Left colon (tissue), 2 donors: ENCODE measurements at places on chromosomes 5 and 9. TPM values are rescaled to one million over a fixed set of nuclear protein-coding genes. Genes with fewer than 3 reads are reported as not detected.

DNA sequence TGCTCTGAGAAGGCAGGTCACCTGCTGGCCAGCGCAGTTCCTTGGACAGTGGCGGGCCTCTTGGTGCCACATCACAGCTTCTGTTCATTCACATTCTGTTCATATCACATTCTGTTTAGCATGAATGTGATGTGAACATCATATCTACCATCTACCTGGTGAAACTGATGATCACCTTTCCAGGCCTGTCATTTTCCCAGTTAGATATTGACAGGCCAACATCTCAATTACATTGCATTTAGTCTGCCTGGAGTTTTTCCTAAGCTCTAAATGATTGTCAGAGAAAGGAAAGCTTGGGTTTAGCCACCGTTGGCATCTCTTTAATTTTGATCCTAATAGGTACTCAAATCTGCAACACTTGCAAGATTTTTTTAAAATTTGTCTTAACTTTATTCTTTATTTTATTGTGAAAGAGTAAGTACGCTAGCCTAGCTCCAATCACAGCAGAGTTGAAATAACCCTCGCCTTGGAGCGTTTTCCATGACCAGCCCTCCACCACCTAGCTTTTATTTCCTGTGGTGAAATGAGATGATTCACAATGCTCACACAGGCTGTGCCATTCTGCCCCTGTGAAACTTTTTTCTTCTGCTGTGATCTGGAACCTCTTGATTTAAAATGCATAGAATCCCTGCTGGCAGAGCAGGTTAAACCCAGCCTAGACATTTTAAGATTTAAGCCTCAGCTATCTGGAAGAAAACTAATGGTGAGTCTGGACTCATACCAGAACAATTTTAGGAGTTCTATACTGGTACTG is 225.0 kb downstream of the ESM1 start:
- DNase-seq = no peak

DNA sequence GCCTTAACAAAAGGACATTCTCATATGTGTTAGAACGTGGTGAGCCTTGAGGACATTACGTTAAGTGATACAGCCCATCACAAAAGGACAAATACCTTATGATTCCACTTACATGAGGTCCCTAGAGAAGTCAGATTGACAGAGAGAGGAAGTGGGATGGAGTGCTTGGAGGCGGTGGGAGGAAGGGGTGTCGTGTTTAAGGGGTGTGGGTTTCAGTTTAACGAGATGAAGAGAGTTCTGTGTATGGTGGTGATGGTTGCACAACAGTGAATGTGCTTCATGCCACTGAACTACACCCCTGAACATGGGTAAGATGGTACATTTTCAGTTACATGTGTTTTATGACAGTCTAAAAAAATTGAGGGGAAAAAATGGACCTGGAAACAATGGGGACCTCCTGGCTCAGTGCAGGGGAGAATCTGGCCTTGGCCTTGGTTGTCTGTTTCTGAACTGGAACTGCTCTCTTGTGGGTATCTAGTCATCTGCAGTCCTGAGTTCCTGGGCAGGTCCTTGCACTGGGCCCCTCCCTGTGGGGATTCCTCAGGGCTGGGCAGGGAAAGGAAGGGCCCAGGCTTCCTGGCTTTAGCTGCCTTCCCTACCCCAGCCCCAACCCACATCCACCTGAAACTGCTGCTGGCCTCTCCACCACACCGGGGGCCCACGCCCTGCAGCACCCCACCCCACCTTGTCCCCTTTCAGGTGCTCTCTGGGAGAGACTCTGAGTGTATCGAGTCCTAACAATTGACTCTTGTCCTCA is 17.8 kb downstream of the LRRC8A start:
- no peak for DNase-seq

- no peak for DNase-seq
Measured at GRCh38 chr5:172111852-172112225, 76.2 kb downstream of the STK10 start.

DNA sequence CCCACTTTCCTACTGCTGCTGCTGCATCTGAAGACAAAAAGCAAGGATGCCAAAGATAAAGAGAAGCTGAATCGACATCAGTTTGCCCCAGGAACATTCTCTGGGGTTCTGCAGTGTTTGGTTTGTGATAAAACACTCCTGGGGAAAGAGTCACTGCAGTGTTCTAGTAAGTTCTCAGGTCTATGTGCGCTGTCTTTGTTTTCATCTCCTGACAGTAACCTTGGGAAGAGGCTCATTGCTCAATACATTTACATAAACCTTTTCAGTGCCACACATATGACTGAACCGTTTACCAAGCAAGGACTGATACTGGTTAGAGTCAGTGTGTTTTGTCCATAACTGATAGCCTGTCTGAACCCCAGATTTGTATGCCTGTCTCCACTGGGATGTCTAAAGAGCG is 232.1 kb downstream of the ARHGEF28 start:
- no peak for DNase-seq

- DNase-seq = peak; percentile 62
Measured at GRCh38 chr9:109250311-109250741, 70.5 kb downstream of the EPB41L4B start.

- no peak for DNase-seq
Measured at GRCh38 chr5:139513852-139514485, 31.4 kb upstream of the STING1 start.

GRCh38 chr9:6098431-6098830 is 83.0 kb upstream of the RANBP6 start:
- DNase-seq = no peak

- no peak for DNase-seq
Measured at GRCh38 chr5:171444582-171444981, 25.1 kb downstream of the FGF18 start.

DNA sequence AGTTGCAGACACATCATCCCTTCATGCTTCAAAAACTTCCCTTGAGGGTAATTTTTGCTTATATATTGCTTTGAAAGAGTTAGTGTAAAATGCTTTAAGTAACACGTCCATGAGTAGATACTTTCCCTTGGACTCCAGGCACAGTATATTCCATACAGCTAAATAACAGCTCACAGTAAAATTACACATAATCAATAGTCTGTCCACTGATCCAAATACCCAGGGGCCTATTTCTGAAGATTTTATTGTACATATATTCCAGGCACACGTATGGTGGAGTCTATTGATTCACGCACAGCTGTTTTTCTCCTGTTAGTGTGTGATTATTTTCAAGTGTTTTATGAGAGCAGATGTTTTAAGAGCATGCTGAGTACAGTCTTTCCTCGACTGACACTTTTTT is 223.7 kb upstream of the GRAMD2B start:
- no peak for DNase-seq

DNA sequence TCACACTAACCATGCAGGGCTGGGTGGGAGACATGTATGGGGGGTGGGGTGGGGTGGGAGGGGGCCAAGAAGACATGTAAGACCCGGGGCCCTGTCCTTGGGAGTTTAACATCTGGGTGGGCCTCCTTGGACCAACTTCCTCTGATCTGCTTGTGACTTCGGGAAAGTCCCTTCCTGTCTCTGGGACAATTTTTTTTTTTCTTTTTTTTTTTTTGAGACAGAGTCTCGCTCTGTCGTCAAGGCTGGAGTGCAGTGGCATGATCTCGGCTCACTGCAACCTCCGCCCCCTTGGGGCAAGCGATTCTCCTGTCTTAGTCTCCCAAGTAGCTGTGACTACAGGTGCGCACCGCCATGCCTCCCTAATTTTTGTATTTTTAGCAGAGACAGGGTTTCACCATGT is 23.8 kb upstream of the IER5L start:
- no peak for DNase-seq

DNA sequence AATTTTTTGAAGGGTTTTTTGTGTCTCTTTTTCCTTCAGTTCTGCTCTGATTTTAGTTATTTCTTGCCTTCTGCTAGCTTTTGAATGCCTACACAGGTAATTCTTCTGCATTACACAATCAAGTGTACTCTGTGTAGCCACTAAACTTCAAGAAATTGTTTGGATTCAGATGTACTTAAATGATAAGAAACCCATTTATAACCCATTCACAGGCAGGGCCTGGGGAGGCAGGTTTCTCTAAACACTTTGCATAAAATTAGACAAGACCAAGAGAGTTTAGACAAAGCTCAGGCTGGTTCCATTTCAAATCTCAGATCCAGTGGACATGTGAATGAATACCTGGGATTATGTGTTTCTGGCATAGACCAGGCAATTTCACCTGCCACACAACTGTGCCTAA is 41.3 kb upstream of the SEMA5A start:
- no peak for DNase-seq

DNA sequence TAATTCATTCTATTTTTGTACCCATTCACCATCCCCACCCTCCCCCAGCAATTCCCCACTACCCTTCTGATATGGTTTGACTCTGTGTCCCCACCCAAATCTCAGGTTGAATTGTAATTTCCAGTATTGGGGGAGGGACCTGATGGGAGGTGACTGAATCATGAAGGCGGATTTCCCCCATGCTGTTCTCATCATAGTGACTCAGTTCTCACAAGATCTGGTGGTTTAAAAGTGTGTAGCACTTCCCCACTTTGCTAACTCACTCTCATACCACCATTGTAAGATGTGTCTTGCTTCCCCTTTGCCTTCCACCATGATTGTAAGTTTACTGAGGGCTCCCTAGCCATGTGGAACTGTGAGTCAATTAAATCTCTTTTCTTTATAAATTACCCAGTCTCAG is 25.9 kb upstream of the TESK1 start:
- DNase-seq = no peak

DNA sequence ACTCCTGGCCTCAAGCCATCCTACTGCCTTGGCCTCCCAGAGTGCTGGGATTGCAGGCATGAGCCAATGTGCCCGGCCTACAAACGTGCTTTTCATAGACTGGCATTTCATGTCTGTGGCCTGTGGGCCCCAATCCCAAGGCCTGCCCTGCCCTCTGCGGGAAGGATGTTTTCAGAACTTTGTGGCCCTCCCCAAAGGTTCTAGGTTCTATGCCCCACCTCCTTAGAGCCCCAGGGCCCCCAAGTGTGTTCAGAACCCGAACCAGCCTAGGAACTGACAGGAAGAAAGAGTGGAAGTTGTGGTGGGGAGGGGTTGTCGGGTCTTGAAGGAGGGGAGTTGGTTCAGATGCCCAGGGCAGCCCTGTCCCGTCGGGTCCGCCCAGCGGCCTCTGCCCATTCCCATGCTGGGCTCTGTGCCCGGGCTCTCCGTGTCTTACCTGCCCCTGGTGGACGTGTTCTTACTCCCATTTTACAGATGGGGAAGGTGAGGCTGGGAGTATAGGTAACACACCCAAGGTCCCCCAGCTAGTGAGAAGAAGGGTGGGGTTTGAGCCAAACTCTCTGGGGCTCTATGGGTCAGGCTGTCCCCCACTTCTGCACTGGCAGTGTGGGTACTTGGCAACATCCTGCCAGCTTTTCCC is 175.8 kb upstream of the IER5L start:
- DNase-seq = no peak

- no peak for DNase-seq
Measured at GRCh38 chr5:7576023-7576715, 180.2 kb downstream of the ADCY2 start.

DNA sequence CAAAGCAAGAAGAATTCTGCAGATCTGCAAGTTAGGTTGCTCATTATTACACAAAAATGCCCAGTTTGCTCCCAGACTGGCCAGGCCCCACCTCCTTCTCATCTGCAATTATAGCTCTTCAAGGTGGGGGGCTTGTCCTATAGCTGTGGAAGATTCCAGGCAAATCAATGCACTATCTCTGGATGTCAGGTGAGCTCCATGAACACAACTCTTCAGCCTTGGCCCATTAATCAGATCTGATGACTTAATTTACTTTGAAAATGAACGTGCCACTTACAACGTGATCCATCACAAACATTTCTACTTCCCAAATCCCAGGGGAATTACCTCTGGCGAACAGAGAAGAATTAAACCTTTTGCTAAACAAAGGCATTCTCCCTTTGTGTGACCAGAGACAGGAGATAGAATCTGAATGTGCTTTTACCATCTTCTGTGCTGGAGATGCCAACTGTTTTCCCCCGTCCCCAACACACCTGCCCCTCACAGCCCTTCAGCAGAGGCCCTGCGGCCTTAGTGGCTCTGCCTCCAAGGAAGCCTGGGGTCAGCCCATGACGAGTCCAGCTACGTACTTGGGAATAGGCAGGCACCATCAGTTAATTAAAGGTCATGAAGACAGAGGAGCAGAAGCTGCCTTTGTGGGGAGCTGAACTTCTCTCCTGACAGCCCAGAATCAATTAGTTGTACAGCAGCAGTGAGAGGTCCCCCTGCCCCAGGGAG is 60.5 kb downstream of the SNX18 start:
- no peak for DNase-seq

Gene SOX30
- total RNA-seq = 0.15 TPM

Gene FOXD4L5
- 0.24 TPM for total RNA-seq

Gene WWC1
- total RNA-seq = 18.7 TPM

Gene KDM3B
- 63.2 TPM for total RNA-seq

Gene LPAR1
- 25.7 TPM for total RNA-seq

Gene PCDHGB7
- 4.2 TPM for total RNA-seq
